ENCODE measurements at places on chromosomes 6 and 20.

DNA sequence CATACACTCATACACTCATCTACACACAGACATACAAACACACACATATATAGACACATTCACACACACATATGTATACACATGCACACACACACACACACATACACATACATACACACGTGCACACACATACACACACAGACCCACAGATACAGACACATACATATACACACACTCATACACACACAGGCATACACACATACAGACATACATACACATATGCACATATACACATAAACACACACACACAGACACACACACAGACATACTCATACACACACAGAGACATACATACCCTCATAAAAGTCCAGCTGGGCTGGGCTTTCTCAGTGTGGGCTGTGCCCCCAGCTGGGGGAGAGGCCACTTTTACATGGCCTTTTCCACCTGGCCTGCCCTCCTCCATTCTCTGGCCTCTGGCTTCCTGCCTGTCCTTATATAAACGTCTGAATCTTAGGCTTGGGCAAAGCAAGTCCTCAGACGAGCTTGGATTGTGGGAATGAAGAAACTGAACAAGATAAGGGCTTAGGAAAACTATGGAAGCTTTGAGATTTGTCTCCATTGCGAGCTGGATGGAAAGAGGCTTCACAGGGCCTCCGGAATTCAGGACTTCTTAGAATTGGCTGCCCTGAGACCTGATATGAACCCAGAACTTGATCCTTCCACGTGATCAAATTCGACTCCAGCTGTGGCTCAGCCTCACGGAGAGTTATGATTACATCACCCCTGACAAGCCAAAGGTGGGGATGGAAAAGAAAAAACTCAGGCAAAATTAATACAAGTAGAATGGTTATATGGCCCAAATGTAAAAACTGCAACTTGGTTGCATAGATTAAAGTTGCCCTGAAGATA, 22.5 kb upstream of the CST3 start:
- DNase-seq, result no peak

DNA sequence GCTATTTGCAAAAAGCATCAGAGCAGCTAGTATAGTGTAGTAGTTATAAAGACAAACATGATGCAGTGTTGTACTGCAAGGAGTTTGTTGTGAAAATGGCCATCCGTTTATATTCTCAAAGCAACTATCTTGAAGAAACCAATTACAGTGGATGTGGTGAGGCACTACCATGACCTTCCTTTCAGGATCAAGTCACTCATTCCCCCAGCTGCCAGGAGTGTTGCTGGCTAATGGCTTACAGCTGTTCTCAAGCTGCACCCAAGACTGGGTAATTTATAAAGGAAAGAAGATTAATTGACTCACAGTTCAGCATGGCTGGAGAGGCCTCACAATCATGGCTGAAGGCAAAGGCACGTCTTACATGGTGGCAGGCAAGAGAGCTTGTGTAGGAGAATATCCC, 29.0 kb downstream of the ADGRF4 start:
- DNase-seq, result peak; percentile 7

- DNase-seq, result peak; percentile 91
Measured at GRCh38 chr20:31972471-31973021, 4.6 kb downstream of the XKR7 start.

- peak; percentile 91 for DNase-seq
Measured at GRCh38 chr6:2857580-2858337, 16.1 kb upstream of the SERPINB1 start.

GRCh38 chr20:34110745-34111641, 1.1 kb downstream of the EIF2S2 start:
- peak; percentile 45 for DNase-seq

DNA sequence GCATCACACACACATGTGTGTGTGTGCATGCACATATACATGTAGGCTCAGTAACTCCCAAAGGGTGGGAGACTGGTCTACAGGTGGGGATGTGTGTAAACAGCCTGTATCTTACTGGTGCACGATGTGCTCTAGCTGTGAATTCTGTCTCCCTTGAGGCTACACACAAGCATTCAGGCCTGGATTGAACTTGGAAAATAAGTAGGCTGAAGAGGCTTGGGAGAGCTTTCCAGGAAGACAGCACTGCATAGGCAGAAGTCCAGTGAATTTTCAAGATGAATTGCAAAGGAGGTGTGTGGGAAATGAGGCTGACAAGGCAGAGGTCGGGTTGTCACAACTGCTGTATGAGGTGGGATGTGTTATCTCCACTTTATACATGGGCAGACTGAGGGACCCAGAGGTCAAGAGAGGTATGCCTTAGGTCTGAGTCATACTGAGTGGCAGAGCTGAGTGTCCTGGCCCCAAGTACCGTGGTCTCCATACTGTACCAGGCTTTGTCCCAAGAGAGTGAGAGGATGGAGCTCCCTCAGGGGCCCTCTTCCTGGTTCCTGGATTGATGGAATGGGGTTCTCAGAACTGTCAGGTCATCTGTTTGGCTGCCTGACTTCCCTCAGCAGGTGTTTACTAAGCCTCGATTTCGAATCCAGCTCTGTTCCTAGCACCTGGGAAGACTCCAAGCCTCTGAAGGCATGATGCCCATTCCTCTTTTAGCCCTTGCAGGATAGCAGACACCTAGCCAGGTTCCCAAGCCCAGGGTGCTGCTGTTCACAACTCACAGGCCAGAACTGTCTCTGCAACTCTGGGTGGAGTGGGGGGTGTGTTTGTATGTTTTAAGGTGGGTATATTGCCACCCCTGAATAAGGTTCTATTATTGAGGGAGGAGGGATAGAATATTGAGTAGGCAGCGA, 14.4 kb downstream of the SNPH start:
- DNase-seq, result no peak

GRCh38 chr6:35495258-35496035, 1.4 kb downstream of the TEAD3 start:
- DNase-seq, result no peak

GRCh38 chr6:24931718-24932691, 3.8 kb downstream of the RIPOR2 start:
- DNase-seq, result no peak

- DNase-seq, result peak; percentile 30
Measured at GRCh38 chr20:46696791-46697279, 7.6 kb upstream of the TP53RK start.

DNA sequence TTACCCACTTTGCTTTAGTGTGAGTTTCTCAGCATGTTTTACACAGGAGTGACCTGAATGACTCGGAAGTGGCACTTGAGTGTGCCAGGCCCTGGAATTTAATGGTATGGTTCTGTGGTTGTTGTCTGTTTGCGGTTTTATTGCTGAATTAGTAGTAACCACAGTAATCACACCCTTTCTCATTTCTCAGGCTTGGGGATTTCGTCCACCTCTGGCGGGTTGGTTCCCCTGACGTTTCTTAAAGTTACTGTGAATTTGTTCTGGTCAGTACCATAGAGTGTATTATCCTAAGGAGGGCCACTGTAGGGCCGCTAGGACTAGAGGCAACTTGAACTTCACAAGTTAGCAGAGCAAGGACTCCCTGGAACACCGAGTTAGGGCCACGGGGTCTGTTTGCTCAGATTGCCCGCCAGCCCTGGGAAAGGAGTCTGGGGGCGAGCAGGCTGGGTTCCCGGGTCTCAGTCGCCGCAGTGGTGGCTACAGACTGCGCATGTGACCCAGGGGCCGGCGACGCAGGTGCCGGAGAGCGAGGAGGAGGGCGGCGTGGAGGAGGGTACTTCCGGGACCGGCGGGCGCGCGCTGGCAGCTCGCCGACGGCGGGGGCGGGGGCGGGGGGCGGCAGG, 546 bp upstream of the KLHL32 start:
- DNase-seq, result no peak

- no peak for DNase-seq
Measured at GRCh38 chr6:14252271-14252850, 134.8 kb downstream of the CD83 start.

DNA sequence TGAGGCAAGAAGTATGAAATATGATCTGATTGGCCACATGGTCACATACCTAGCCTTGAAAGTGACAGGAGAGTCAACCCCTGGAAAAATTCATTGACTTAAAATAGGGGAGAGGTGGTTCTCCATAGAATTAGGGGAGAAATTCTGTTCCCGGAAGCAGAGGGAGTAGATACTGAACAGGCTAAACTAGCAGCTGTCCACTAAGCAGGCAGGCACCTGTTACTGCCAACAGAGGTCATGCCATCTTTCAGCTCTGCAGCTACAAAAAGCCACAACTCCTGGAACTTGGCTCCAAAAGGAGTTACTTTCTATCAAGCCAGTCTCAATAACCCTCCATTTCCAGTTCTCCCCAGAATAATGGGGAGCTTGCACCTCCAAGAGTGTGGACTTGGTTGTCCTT, 352.5 kb downstream of the MAFB start:
- no peak for DNase-seq

DNA sequence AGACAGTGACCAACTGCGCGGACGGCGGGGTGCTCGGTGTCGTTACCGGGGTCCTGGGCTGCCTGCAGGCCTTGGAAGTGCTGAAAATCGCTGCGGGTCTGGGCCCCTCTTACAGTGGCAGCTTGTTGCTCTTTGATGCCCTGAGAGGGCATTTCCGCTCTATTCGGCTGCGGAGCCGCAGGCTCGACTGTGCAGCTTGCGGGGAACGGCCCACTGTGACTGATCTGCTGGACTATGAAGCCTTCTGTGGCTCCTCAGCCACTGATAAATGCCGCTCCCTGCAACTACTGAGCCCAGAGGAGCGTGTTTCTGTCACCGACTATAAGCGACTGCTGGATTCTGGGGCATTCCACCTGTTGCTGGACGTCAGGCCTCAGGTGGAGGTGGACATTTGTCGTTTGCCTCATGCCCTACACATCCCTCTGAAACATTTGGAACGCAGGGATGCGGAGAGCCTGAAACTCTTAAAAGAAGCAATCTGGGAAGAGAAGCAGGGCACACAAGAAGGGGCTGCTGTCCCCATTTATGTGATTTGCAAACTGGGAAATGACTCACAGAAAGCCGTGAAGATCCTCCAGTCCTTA, 1.0 kb downstream of the MOCS3 start:
- DNase-seq, result no peak

- DNase-seq, result no peak
Measured at GRCh38 chr20:62617711-62618483, 24.4 kb upstream of the SLCO4A1 start.

GRCh38 chr6:92495242-92495641, 924.1 kb downstream of the EPHA7 start:
- DNase-seq, result no peak

DNA sequence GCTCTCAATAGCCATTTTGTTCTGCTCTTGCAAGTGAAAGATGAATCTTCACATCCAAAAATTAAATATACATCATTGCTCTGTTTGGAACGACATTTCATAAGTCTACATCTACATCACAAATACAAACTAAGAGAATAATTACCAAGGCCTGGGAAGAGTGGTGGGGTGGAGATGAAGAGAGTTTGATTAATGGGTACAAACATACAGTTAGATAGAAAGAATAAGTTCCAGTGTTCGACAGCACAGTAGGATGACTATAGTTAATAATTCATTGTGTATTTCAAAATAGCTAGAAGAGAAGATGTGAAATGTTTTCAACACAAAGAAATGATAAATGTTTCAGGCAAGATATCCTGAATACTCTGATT, 38.0 kb upstream of the CAP2 start:
- DNase-seq, result no peak

DNA sequence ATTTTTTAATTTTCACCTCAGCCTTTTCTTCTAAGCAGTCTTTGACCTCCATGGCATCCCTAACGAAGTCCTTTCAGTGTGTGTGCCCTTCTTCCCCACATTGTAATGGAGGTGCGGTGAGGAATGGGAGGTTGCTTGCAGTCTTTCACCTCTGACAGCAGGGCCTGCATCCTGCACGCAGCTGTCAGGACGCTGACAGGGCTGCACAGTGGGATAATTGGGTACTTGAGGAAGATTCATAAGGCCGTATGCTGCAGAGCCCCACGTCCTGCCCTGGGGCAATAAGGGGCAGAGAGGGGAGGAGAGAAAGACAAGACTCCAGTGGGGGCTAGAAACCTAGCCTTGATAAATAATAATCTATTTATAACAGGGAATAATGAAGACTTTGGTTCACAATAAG, 184.7 kb downstream of the SAMD5 start:
- no peak for DNase-seq

- DNase-seq, result peak; percentile 85
Measured at GRCh38 chr20:58891718-58892140, 39.2 kb downstream of the GNAS start.

DNA sequence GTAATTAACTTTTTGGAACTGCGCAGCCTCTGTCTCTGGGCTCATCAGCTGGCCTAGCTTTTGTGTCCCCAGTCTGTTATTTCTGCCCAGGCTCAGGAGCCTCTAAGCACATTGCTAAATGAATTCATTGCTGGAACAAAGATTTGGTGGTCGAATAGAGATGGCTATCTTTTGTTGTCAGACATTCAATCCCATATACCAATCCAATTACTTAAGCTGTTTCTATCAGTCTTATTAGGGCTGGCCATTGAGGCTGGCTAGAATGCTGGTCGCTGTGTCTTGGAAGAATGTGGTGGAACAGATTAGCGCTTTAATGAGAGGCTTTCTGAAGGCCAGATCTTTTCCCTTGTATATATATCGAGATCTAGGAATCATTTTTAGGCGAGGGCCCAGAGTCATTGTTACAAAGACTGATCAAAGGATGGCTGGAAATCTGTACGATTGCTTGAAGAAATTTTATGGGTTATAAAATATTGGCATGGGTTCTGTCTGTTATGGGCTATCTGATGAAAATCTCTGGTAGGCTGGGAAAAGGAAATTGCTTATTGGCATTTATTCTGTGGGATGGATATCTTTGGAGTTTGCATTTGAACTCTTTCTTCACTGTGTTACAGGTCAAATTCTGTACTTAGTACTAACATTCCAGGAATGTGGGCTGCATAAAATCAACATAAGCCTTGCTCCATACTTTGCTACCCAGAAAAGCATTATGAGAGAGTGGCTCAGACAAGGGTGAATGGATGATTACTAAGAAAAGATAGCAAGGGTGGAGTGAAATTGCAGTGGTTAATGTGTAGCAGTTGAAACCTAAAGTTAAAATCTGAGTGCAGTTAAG, 34.8 kb upstream of the JAG1 start:
- peak; percentile 56 for DNase-seq

GRCh38 chr6:7402716-7403115, 13.1 kb downstream of the RIOK1 start:
- DNase-seq, result no peak

DNA sequence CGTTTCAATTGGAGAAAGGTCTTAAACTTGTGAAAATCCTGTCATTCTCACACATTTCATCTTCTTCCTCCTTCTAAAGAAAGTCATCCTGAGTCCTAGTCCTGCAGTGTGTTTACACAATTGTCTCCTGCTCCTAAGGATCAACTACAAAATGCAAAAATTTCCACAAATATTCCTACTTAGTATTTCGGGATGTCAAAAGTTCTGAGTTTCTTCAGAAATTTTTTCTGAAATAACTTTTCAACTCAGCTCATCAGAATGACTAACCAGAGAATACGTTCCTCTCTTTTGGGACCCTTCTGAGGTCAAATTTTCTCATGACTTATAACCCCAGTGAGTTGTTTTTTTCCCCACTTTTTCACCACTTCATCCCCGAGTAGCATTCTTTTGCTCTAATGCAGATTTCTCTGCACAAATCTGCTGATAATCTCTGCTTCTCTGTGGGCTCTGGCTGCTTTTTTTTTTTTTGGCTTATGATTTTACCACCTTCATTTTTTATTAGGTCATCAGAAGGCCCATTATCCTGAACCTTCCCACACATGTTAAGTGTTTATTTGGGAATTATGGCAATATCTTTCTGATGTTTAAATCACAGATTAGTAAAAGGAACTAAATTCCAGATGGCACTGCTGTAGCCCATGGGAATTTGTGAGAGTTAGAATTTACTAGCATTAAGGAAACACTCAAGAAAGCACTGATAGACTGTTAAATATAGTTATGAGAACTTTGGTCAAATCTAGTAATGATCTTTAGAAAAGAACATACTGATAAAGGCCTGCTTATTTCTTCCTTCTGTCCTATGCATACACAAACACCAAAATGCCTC, 41.4 kb downstream of the MAP3K5 start:
- DNase-seq, result no peak
